Epithelial cell of proximal tubule (primary cell): ENCODE measurements at places on chromosomes 1 and 21. TPM values are rescaled to one million over a fixed set of nuclear protein-coding genes. Genes with fewer than 3 reads are reported as not detected.

The ANKRD45 gene
- 0.35 TPM in 1 of 2 replicates, not detected in the other for total RNA-seq

The TBX19 gene
- 0.29 and 1.3 TPM in 2 replicates for total RNA-seq

The SPRTN gene
- 19.7 and 21.5 TPM in 2 replicates for total RNA-seq

- DNase-seq = no peak
These were observed 48.5 kb upstream of the ECE1 start for GRCh38 chr1:21338573-21339355.

DNA sequence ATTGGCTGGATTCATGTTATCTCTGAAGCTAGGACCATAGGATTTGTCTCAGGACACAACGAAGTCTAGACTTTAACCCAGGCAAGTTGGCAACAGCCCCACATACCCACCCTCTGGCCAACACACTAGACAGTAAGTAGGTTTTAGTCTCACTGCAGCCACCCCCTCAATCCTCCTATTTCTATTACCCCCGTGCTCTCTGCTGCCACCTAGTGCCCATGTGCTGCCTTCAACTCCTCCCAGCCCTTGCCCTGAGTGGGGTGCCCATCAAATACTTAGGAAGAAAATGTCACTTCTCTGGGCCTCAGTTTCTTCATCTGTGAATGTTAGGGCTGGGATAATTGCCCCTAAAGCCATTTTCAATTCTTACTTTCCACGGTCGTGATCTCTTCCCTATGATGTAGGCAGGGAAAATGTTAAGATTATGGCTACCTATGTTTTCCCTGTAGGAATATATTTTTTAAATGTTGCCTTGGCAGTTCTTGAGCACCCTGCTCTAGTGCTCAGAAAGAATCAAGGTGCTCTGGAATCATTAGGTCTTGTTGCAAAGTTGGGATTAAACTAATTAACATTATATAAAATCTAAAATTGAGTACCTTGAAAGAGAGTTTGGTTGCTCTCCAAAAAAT is 213.0 kb downstream of the LMX1A start:
- DNase-seq = no peak

DNA sequence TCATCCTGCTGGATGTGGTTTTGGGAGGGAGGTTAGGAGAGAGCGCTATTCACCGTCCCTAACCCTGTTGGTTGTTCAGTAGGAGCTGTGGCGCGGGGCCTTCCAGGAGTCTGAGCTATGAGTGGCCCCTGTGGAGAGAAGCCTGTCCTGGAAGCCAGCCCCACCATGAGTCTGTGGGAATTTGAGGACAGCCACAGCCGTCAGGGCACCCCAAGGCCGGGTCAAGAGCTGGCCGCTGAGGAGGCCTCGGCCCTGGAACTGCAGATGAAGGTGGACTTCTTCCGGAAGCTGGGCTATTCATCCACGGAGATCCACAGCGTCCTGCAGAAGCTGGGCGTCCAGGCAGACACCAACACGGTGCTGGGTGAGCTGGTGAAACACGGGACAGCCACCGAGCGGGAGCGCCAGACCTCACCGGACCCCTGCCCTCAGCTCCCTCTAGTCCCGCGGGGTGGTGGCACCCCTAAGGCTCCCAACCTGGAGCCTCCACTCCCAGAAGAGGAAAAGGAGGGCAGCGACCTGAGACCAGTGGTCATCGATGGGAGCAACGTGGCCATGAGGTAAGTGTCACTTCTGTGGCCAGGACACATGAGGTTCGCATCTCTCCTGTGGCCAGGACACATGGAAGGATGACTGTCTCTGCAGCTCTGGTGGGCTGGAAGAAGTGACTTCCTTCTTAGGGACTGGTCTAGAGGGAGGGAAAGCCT is 1.2 kb downstream of the ZC3H12A start:
- no peak for DNase-seq

DNA sequence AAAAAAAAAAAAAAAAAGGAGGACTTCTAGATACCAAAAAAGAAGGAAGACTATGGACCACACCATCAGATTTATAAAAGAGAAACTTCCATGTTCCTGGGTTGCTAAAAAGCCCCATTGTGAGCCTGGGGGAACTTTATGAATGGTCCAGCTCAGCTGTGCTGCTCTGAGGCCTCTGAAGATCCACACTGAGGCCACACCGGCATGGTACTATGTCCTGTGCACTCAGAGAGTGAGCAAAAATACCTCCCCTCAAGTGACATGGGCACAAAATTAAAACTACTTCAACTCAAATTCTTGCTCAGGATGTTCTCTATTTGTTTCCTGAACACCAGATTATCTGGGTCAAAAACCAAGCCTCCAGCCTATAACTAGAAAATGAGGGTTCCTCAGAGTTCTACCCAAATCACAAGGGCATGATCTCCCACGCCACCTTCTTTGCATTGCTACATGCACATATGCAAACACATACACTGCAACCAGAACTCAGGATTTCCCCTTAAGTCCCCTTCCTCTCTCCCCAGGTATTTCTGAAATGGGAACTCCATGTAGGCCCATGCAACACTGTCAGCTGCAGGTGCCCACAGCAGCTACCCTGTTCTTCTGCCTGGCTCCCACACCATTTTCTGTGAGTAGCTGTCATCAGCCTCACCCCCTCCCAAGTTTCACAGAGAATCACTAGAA is 94.4 kb downstream of the SH3GLB1 start:
- no peak for DNase-seq
